ENCODE measurements at places on chromosomes 3 and 15.

DNA sequence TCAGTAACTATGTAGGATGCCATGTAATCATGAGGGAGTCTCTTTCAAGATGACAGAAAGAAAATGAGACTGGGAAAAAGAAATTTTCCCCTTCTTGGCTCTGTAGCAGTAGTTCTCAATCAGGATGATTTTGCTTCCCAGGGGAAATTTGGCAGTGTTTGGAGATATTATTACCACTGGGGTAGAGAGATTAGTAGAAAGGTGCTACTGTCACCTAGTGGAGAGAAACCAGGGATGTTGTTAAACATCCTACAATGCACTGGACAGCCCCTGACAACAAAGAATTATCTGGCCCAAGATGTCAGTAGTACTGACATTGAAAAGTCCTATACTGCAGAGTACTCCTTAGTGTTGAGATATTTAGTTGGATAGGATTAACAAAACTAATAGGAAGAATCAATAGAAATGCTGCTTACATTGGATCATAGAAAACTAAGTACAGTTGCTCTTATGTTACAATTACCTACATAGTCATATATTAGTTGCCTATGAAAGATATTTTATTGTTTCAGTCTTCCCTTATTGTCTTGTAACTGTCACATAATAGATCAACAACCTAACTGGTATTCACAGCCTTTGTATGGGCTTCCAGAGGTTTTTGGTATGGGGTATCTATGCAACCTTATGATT, 433.3 kb downstream of the RAP2B start:
- peak; percentile 2 for DNase-seq

DNA sequence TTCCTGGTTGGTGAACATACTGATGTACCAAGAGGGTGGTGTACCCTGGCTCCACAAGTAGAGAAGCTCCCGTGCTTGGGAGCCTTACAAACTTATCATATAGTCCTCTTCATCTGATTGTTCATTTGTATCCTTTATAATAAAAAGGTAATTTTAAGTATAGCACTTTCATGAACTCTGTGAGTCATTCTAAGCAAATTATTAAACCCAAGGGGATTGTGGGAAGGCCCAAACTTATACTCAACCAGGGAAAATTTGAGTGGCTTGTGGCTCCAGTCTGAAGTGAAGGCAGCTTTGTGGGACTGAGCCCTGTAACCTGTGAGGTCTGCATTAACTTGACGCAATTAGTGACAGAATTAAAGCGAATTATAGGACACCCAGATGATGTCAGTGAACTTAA, 29.0 kb downstream of the TTBK2 start:
- DNase-seq = no peak

GRCh38 chr3:31235062-31235700, 297.5 kb upstream of the STT3B start:
- DNase-seq = no peak

DNA sequence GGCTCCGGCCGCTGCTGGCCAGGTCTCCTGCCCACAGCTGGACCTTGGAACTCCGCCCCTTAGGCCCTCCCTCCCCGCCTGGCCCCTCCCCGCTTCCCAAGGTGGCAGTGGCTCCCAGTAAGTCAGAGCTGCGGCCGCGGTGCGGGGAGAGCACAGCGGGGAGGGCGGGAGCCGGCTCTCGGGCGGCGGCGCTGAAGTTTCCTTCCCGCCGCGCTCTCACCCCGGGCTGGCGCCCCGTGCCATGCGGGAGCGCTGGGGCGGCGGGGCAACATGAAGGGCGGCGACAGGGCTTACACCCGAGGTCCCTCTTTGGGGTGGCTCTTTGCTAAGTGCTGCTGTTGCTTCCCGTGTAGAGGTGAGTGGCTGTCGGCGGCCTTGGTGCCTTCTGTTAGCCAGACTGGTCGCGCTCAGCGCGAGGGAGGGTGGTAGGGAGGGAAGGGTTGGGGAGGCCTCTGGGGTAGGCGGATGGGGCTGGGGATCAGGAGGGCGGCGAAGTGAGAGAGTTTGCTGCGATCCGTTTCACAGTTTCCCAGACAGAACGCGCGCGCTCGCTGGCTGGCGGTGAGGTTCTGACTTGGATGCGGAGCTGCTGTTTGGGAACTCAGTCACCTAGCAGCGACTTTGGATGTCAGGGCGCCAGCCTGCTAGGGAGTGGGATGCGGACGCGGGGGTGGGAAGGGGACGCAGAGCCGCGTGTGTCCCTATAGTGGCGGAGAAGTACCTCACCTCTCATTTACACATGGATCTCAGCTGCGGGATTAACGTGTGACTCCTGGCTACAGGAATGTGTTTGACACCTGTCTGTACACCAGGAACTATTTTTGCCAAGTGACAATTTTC, 145.5 kb upstream of the UMPS start:
- DNase-seq = no peak

GRCh38 chr3:173214576-173214975, 73.5 kb upstream of the SPATA16 start:
- no peak for DNase-seq

DNA sequence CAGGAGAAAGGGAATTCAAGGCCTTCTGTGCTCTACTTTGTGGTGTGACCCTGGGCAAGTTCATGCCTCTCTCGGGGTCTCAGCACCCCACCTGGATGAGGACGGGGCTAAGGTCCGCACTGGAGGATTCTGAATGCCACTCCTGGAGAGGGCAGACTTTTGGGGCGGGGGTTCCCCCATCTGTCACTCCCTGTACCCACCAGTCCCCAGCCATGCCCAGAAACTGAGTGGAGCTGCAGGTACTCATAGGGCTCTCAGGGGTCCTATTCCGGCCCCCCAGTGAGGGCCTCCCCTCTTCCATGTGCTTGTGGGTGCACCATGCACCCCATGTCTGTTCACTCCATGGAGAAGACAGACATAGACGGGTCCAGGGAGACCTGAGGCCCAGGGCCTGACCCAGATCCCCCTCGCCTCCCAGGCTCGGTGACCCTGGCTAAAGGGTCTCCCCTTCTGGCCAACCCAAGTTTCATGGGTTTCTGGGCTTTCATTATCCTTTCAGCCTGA, 26.0 kb downstream of the ACSBG1 start:
- no peak for DNase-seq

GRCh38 chr3:9169956-9170850, 79.2 kb downstream of the SRGAP3 start:
- no peak for DNase-seq

DNA sequence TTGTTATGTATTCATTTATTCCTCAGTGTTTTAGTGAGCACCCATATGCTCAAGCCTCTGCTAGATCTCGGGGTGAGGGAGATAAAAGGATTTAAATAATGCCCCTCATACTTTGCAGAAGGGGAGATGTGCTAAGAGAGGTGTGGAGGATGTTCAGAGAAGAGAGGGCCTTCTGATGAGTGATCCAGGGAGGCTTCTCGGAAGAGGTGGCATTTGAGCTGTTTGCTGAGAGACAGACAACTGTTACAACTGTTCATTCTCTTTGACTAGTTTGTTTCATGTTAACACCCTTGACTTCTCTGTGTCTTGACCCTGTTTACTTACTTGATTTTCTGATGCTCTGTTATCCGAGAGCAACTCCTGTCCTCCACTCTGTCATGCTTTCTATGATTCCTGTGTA, 34.5 kb downstream of the MFSD1 start:
- no peak for DNase-seq

DNA sequence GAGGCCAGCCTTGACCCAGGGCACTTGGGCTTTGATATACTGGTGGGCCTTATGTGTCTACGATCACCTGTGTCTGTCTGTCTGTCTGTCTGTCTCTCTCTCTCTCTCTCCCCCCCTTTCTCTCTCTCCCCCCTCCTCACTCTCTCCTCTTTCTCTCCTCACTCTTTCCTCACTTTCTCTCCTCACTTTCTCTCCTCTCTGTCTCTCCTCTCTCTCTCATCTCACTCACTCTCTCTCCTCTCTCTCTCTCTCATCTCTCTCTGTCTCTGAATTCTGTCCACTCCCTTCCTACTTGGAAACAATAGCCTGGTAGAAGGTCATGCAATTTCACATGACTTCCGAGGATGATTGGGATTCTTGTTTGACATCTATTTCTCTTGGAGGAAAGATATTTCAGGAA, 269.2 kb upstream of the CHRM5 start:
- no peak for DNase-seq

GRCh38 chr15:50148362-50148963, 29.4 kb upstream of the ATP8B4 start:
- peak; percentile 54 for DNase-seq

DNA sequence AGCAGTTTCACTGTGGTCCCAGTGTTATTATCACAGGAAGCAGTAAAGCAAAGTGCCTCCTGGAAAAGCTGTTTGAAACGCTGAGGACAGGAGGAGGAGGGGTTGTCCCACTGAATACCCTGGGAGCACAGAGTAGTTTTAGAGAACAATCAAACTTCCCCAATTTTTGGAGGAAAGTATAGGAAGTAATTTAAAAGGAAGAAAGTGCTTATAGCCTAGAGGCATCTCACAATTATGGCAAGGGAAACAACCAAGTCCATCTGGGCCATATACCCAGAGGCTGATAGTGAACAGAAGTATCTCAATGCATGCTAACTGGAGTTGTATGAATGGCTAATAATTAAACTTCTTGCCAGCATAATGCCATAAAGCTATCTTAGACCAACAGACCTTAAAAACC, 137.2 kb upstream of the EPHA6 start:
- DNase-seq = no peak

- DNase-seq = peak; percentile 82
Measured at GRCh38 chr15:91956026-91956723, 102.7 kb downstream of the SLCO3A1 start.
